ENCODE measurements at places on chromosomes 12 and 14. TPM values are rescaled to one million over a fixed set of nuclear protein-coding genes. Genes with fewer than 3 reads are reported as not detected.

The PLD4 gene
- 1.2 TPM for total RNA-seq

The SOCS2 gene
- 23.4 TPM for total RNA-seq

The PLEKHG7 gene
- 0.59 TPM for total RNA-seq

The OR4E2 gene
- total RNA-seq: not detected

The DEPDC4 gene
- total RNA-seq: 2.8 TPM

The INTS13 gene
- 17.9 TPM for total RNA-seq

The MYO1H gene
- total RNA-seq: not detected

The DEGS2 gene
- total RNA-seq: 37.0 TPM

The TBC1D30 gene
- total RNA-seq: 6.9 TPM

The SPRYD4 gene
- total RNA-seq: 4.0 TPM

The HOXC9 gene
- total RNA-seq: not detected

The SELPLG gene
- total RNA-seq: 2.5 TPM

The SDSL gene
- total RNA-seq: 14.2 TPM

The TMEM233 gene
- total RNA-seq: 0.10 TPM

The SERPINA10 gene
- 0.48 TPM for total RNA-seq

The CCDC197 gene
- total RNA-seq: not detected

Data from colonic mucosa (tissue), 4 donors.